ENCODE measurements at places on chromosomes 7 and 10.

DNA sequence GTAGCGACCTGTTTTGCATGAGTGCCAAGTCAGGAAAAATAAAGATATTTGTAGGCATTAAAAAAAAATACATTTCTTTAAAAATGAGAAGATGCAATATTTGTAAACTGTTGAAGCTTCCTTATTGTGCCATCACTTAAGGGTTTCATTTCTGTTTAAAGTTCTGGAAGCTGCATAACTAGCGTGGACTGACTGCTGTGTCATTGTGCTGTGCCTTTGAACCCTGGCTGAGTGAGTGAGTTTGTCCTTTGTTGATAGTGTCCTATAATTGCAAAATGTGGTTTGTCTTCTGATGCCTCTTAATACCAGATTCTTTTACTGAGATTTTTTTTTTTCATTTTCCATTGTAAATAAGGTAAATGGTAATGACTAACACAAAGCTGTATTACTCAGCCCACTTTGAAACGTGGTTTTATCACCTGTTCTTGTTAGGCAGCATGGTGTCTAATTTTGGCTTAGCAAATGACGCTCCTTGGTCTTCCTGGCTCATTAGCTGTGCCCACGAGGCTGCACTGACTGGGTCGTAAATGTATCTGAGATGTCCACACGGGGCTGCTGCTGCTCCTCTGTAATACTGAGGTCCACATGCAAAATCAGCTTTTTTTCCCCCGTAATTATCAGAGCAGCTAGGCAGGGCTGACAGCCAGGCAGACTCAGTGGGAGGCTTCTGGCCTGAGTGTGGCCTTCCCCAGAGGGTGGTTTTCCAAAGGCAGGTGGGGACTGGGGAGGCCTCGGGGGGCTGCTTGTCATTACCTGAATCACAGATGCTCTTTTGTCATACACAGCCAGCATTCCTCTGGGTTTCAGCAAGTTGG lies 14.8 kb downstream of the ZSCAN25 start:
- no peak for DNase-seq

DNA sequence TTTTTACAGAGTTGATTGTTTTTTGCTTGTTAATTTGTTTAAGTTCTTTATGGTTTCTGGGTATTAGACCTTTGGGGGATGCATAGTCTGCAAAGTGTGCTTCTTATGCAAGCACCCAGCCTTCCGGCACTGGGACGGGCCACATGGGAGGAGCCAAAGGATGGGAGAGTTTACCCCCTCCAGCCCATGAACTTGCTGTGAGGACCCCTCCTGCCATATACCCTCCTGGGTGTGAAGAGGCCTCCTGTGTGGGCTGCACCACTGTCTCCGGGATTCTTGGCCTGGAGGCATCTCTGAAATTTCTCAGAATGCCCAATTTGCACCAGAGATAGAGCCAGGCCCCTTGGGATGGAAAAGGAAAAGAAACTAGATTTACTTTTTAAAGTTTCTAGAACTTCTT lies 150.7 kb downstream of the MGMT start:
- DNase-seq, result no peak

- no peak for DNase-seq
Measured at GRCh38 chr10:15181576-15182156, 13.2 kb upstream of the NMT2 start.

DNA sequence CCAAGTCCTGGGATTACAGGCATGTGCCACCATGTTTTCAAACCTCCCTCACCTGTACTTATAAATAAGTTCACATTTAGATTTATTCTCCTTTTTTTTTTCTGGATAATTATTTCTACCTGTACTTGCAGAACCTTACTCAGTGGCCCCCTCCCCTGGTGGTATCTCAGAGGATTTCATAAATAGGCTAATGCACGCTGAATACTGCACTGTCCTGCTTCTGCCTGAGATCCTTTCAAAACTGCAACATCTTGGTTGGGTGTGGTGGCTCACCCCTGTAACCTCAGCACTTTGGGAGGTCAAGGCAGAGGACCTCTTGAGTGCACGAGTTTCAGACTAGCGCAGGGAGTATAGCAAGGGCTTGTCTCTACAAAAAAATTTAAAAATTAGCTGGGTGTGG lies 4.6 kb upstream of the BLVRA start:
- DNase-seq, result no peak

GRCh38 chr10:15990535-15991129 lies 130.3 kb upstream of the MINDY3 start:
- DNase-seq, result no peak

GRCh38 chr10:32964270-32964669 lies 6.2 kb upstream of the ITGB1 start:
- DNase-seq, result no peak

GRCh38 chr7:158495786-158496185 lies 91.8 kb downstream of the PTPRN2 start:
- peak; percentile 38 for DNase-seq

DNA sequence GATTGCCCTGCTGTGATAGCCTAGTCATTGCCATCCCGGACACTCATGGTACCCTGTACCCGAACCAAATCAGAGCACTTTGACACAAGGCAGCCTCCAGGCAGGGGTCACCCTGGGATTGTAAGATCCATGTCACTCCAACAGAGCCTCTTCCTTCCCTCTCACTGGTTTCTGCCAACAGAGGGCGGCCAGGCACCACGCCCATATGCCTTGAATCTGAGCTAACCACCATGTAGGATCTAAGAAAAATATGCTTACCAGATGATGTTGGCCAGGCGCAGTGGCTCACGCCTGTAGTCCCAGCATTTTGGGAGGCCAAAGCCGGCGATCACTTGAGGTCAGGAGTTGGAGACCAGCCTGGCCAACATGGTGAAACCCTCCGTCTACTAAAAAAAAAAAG lies 389.2 kb upstream of the KLF6 start:
- DNase-seq, result no peak

- no peak for DNase-seq
Measured at GRCh38 chr7:104960741-104961448, 53.1 kb upstream of the KMT2E start.

GRCh38 chr10:95516774-95517373 lies 44.3 kb downstream of the SORBS1 start:
- DNase-seq, result no peak

DNA sequence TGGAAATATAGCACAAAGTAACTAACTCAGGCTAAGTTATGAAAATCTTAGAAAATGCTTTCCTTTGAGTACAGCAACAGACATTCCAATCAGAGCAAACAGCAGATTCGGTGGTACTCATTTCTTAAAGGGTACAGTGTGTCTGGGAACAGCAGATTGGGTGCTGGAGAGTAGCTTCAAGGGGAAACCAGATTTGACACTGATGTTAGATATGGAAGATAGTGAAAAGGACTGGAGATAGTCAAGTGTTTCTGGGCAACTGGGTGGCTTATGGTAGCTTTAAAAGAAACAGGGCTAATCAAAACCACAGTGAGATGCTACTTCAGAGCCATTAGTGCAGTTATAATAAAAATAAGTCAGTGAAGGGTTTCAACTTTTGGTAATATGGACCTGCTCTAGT lies 12.1 kb upstream of the UMAD1 start:
- DNase-seq, result no peak
